ENCODE measurements at places on chromosomes 11 and 22.
A peak's percentile ranks its signal among the peaks of the same experiment; 100 is the strongest.

- no peak for DNase-seq
Measured at GRCh38 chr11:131422029-131422428, 51.6 kb downstream of the NTM start.

DNA sequence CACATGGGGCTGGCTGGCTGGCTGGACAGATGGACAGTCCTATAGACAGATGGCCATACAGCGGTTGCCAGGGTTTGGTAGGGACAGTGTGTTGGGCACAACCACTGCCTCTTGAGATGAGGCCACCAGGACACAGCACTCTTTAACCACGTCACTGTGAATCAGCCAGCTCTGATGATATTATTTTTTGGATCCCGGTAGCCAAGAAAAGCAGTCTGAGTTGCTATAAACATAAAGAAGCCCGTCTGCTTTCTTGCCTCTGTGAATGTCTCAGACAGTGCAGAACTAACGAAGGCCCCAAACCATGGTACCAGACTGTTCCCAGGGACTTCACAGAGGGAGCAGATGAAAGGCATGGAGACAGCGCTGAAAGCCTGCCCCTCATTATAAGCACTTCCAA lies 115.9 kb upstream of the CSNK2A3 start:
- DNase-seq, result no peak

GRCh38 chr22:40982482-40983385 lies 31.6 kb downstream of the RBX1 start:
- no peak for DNase-seq

GRCh38 chr11:65553301-65554001 lies 4.7 kb downstream of the LTBP3 start:
- no peak for DNase-seq

GRCh38 chr11:67281552-67282150 lies 7.5 kb upstream of the ANKRD13D start:
- DNase-seq, result no peak

DNA sequence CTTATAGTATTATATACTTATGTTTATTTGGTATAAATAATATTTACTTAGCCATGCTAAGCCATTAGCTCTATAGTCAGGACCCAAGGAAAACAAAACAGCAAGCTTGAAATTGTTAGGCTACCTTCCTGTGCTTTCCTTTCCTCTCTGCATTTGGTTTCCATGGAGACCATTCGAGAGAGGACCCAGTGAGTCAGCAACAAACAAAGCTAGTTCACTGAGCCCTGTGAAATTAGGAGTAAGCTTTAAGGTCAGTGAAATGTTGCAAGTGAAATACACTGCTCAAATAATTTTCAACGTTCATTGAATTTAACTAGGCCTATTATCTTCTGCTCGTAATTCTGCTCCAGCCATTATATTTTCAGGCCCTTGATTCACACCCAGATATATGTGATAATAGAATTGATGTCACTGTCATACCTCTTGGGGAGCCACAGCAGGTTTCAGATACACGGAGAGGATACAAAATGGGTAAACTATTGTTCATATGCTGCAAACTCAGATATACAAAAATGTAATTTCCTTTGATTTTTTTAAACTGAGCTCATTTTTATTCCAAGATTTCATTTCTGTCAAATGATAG lies 9.1 kb upstream of the OR10D3 start:
- DNase-seq, result no peak

DNA sequence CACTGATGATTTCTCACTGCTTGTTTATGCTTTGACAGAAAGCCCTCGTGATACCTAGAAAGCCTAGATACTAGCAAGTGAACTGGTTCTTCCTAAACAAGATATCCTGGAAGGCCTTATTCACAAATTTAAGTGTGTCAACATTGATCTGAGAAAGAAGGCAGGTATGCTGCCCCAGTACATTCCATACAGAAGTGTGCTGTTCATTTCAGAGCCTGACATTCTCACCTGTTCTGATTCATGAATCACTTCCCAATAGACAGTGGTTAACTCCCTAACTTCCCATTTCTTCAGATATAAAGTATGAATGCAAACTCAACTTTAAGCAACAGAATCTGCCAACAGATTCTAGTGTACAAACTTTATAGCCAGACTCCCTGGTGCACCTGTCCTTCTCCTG lies 15.5 kb upstream of the RASSF10 start:
- no peak for DNase-seq

GRCh38 chr11:58573451-58574104 lies 2.1 kb downstream of the LPXN start:
- DNase-seq, result peak; percentile 86

DNA sequence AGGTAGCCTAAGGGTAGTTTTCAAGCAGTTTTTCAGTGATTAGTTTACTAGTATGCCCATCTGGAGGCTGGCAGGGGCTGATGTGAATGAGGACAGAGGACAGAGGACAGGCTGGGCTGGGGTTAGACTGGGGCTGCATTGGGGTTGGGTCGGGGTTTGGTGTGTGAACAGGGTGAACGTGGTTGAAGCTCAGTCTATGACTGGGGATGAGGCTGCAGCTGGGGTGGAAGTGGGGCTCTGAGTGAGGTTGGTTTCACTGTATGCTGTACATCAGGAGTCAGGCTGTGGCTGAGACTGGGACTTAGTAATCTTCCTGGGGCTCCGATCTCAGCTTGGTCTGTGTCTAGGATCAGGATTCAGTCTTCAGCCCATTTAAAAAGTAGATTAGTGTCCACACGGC lies 451 bp downstream of the OR51E1 start:
- no peak for DNase-seq

DNA sequence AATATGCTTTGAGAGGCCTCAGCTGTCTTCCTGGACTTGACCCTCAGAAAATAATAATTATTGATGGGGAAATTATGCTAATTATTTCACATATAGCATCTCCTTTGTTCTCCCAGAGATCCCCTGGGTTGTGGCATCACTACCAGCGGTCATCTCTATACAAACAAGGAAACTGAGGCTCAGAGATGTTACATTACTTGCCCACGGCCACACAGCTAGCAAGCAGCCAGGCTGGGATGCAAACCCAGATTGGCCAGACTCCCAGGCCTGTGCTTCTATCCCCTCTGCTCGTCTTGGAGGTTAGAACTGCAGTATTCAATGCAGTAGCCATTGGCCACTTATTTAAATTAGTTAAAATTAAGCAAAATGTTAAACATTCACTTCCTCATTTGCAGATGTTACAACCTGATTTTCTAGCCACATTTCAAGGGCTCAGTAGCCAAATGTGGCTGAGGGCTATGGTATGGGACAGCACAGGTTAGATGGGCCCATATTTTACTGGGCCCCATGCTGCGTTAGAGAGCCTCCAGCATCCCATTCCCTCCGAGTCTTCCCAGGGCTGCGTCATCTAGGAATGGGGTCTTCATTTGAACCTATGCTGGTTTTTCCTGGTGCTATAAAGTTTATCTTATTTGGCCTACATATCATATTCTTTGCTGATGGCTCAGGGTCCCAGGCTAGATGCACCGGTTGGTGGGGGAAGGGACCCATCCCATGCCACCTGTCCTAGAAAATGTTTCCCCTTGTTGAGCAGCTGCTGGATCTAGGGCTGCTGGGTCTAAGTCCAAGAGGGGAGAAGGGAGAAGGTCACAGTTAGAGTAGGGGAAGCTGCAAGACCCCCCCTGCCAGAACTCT lies 2.2 kb downstream of the SLC35C1 start:
- DNase-seq, result peak; percentile 48

DNA sequence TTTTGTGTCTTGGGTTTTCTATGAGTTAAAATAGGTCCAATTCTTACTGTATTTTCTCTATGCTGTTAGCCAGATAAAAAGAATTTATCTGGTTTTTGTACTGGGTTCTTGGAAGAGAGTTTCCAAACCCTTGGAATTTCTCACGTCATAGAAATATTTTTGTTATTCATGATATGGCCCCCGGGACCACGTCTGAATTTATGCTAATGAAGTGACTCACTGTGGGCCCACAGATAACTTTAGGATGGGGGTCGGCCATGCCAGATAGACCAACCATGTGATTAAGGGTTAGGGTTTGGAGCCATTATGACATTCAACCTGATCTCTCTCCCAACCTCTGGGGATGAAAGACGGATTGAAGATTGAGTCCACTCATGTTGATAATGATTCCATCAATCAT lies 35.6 kb upstream of the DDI1 start:
- no peak for DNase-seq

GRCh38 chr11:113789675-113790320 lies 10.2 kb downstream of the CLDN25 start:
- no peak for DNase-seq

DNA sequence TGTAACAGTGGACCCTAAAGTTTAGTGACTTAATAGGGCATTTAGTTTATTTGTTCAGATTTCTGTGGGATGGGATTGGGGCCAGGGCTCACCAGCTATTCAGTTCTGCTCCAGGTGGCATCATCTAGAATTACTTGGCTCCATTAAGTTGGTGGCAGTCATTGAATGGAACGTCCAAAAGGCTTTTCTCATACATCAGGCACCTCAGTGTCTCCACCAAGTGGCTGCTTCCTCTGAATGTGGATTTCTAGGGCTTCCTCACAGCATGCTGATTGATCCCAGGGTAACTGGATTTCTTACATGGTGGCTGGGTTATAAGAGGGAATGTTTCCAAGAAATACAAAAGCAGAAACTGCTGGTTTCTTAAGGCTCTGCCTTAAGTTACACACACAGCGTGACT lies 34.7 kb downstream of the USP47 start:
- no peak for DNase-seq

DNA sequence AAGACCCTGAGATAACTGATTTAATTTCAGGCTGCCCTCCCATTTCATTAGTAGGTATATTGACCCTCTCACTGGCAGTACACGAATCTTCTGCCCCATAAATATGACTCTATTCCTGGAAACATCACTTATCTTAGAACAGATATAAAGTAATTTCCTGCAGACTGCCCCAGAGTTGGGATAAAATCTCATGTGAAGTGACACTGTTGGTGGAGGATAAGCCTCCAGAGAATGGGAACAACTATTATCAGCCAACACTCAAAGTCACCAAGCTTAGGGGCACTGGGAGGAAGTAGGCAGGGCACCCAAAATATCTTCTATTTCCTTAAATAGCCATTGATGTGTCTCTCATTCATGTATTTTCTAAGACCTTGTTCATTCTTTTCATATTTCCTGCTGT lies 8.2 kb downstream of the OR51B5 start:
- DNase-seq, result no peak

DNA sequence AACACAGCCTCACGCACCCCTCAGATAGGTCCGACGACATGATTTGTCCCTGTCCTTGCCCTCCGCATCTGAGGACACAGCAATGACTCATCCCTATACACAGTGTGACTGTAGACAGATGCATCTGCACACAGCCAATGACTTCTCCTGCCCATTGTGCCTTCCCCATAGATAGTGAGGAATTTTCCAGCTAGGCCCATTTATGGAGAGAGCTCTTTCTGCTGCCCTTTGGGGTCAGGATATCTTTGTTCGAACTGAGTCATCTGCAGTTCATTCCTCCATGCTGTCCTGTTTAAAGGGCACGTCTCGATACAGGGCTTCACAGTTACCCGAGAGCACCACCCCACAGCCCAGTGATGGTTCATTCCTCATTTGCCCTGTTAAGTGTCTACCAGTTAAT lies 96.7 kb downstream of the LARGE1 start:
- DNase-seq, result no peak

- no peak for DNase-seq
Measured at GRCh38 chr22:31952472-31952871, 8.1 kb downstream of the YWHAH start.

DNA sequence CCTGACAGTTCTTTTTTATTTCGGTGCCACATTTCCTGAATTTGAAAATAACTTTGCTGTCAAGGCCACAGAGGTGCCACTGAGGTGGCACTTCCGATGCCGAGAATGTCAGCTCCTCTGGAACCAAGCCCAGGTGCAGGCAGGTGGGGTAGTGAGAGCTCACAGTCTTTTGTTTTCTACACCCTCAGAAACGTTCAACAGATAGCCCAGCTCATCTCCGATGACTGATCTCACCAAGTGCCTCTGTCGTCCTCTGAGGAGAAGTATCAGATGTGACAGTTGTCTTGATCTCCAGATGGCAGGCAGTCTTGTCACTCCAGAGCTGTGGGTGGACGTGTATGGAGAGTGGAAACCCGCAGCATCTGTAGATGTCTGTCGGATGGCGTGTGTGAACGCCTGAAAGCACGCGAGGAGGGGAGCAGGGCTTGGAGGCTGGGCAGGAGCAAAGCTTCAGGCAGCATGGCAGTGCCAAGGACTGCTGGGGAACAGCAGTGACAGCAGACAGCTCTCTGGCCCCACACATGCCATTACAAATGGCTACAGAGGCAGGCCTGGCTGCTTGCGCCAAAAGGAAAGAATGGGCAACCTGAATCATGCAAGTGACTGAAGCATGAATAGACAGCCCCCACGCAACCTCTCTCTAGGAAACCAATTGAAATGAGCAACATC lies 877.0 kb downstream of the OPCML start:
- no peak for DNase-seq

DNA sequence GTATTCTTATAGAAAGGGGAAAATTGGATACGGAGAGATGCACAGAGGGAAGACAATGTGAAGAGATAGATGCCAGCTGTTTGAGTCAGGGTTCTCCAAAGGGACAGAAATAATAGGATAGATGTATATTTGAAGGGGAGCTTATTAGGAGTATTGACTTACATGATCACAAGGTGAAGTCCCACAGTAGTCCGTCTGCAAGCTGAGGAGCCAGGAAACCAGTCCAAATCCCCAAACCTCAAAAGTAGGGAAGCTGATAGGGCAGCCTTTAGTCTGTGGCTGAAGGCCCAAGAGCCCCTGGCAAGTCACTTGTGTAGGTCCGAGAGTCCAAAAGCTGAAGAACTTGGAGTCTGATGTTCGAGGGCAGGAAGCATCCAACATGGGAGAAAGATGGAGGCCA lies 569.6 kb upstream of the LARGE1 start:
- no peak for DNase-seq

GRCh38 chr11:127639916-127640315 lies 639.3 kb upstream of the KIRREL3 start:
- no peak for DNase-seq

GRCh38 chr11:67357831-67358670 lies 4.7 kb upstream of the POLD4 start:
- no peak for DNase-seq

- DNase-seq, result no peak
Measured at GRCh38 chr11:118217575-118217974, 7.2 kb downstream of the JAML start.

- DNase-seq, result no peak
Measured at GRCh38 chr11:78253797-78254196, 65.1 kb downstream of the USP35 start.

- no peak for DNase-seq
Measured at GRCh38 chr11:126307706-126308105, 3.8 kb downstream of the DCPS start.

- no peak for DNase-seq
Measured at GRCh38 chr11:32081129-32081641, 9.7 kb upstream of the RCN1 start.

GRCh38 chr22:46214616-46215015 lies 35.5 kb downstream of the CDPF1 start:
- DNase-seq, result no peak

GRCh38 chr11:100816823-100817222 lies 129.7 kb downstream of the ARHGAP42 start:
- no peak for DNase-seq

DNA sequence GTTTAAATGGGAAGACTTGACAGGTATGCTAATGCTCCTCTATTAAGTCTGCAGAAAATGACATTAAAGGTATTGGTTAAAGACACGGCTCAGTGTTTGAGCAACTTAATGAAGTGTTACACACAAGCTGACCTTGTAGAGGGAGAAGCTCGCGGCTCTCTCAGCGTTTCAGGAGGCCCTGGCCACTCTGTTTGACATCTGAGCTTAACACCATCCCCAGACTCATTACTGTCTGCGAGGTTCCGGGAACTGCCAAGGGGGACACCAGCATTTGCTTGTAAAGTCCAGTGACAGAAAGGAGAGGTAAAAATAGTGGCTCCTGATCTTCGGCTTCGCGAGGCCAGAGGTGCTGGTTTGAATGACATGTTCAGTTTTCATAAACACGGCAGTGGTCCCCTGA lies 540.7 kb upstream of the CADM1 start:
- no peak for DNase-seq

Data from suprapubic skin (tissue), 4 donors.